Esophagus muscularis mucosa (tissue), 4 donors: ENCODE measurements at places on chromosomes 1 and 21. TPM values are rescaled to one million over a fixed set of nuclear protein-coding genes. Genes with fewer than 3 reads are reported as not detected.

DNA sequence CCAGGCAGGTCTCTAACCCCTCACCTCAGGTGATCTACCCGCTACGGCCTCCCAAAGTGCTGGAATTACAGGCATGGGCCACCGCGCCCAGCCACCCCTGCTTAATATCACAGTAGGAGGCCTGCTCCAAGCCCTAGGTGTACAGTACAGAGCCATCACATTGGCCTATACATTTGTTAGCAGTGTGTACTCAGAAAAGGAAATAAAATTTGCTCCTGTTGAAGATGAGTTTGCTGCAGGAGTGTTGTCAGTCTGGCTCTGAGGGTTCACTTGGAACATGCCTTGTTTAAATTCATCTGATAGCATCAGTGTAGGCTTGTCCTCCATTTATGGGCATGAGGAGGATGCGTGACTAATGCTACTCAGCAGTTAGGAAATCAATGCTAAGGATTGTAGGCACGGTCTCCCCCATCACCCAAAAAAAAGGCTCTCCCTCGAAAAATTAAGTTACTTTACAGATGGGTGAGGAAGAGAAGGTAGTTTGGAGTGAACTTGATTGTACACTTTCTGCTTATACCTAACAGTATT, 4.6 kb upstream of the ENAH start:
- H3K27ac ChIP-seq = peak overlapping the region; percentile 96
- H3K36me3 ChIP-seq = no peaks in the 10 kb centered on the region
- H3K27me3 ChIP-seq = no peaks in the 10 kb centered on the region
- no peak overlapping the region for H3K4me3 ChIP-seq

DNA sequence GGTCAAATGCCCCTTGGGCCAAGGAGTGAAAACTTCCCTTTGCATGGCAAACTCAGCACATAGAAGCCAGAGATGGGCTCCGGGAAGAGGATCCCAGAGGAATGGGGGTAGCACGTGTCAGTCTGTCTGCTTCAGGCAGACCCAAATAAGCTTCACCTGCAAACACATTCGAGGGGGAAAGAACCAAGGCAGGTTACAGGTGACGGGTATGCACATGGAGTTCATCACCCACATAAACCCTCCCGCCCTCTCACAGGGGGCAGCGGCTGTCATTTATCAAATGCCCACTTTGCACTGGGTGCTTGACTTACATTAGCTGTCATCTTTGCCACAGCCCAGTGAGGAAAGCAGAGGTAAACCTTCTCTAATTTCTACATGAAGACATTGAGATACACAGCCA, 73.0 kb upstream of the TLR5 start:
- H3K4me1 ChIP-seq = no peaks in the 10 kb centered on the region
- H3K27ac ChIP-seq = no peak overlapping the region
- H3K27me3 ChIP-seq = no peaks in the 10 kb centered on the region
- no peak overlapping the region for H3K4me3 ChIP-seq
- peak; percentile 26 for DNase-seq

PRAMEF4 gene
- not detected for total RNA-seq

GRCh38 chr1:27071049-27071416, 58.4 kb upstream of the TENT5B start:
- no peaks in the 10 kb centered on the region for H3K27me3 ChIP-seq
- no peak overlapping the region for H3K4me3 ChIP-seq
- DNase-seq = no peak
- H3K27ac ChIP-seq = no peak overlapping the region

GRCh38 chr1:201562659-201563405, 23.9 kb downstream of the NAV1 start:
- no peak overlapping the region for H3K4me3 ChIP-seq
- no peak for DNase-seq
- peak overlapping the region; percentile 43 for H3K27ac ChIP-seq
- peaks cover 64% of the 10 kb centered on the region for H3K4me1 ChIP-seq
- H3K27me3 ChIP-seq = no peaks in the 10 kb centered on the region
- H3K36me3 ChIP-seq = no peaks in the 10 kb centered on the region

GREM2 gene
- 0.83 TPM for total RNA-seq

DNA sequence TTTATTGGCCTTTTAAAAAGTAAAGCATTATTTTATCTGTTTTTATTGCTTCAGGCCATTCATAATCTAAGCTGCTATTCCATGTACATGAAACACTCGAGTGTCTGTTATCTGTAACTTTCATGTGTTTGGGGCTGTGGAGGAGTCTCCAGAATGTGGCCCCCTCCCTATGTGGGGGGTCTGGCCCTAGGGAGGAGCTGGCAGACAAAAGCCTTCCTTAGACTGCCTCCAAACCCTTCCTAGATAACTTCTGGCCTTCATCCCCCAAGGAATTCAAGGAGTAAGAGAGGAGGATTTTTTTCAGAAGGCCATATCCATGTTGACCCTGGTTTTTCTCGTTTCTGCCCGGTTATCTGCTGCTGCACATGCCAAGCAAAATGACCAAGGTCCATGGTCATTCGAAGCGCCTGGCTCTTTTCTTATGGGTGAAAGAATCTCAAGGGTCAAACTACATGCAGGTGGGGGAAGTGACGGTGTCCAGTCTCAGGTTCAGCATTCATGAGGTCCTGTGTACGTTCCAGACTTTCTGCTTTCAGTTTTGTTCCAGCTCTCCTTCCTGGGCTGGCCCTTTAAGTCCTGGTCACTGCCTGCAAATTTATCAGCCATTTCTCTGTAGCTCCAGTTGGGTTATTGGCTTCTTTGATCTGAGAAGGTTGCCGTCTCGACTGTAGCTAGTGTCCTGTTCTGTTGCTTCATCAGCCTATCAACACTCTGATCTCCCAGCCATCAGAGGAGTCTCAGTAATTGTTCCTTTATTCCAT, 8.3 kb downstream of the TENT5C start:
- H3K27ac ChIP-seq = no peak overlapping the region
- H3K4me3 ChIP-seq = no peak overlapping the region
- no peak for DNase-seq
- H3K36me3 ChIP-seq = no peaks in the 10 kb centered on the region
- no peaks in the 10 kb centered on the region for H3K27me3 ChIP-seq

DNA sequence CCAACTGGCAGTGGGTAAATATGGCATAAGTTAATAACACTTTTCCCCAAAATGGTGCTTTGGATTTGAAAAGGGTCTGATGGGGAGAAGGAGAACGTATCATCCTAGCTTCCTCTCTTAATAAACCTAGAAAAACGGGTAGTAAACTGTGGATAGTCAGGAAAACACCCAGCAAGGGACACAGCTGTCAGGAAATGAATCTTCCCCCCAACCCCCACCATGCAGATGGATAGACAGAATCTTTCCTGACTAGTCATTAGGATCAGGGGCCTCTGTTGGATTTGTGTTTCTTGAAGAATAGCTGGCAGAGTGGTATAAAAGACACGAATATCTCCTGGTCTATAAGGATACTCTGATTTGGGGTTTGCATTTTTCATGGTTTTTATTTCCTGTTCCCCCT, 22.5 kb upstream of the LAX1 start:
- no peak overlapping the region for H3K27ac ChIP-seq
- H3K4me3 ChIP-seq = no peak overlapping the region
- no peak for DNase-seq
- H3K27me3 ChIP-seq = no peaks in the 10 kb centered on the region
- peaks cover 27% of the 10 kb centered on the region for H3K4me1 ChIP-seq

DNA sequence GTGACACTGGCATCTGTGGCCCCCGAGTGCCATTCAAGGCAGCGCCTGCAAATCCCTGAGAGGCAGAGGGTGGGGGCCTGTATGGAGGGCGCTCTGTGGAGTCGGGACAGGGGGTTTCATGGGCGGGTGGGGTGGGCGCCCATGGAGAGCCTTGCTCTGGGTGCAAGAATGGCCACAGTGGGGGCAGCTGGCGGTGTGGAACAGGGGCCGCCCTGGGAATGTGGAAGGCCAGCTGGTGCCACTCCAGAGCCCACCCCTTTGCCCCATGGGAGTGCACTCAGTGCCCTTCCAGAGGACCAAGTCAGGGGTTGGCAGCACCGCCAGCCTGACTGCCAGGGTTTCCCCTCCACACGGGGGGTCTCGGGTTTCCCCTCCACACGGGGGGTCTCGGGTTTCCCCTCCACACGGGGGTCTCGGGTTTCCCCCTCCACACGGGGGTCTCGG, 55.0 kb upstream of the TRAPPC10 start:
- peaks cover 36% of the 10 kb centered on the region for H3K4me1 ChIP-seq
- H3K4me3 ChIP-seq = no peak overlapping the region
- peaks cover 18% of the 10 kb centered on the region for H3K36me3 ChIP-seq
- DNase-seq = no peak
- no peak overlapping the region for H3K27ac ChIP-seq
- no peaks in the 10 kb centered on the region for H3K27me3 ChIP-seq

CFAP141 gene
- not detected for total RNA-seq

DNA sequence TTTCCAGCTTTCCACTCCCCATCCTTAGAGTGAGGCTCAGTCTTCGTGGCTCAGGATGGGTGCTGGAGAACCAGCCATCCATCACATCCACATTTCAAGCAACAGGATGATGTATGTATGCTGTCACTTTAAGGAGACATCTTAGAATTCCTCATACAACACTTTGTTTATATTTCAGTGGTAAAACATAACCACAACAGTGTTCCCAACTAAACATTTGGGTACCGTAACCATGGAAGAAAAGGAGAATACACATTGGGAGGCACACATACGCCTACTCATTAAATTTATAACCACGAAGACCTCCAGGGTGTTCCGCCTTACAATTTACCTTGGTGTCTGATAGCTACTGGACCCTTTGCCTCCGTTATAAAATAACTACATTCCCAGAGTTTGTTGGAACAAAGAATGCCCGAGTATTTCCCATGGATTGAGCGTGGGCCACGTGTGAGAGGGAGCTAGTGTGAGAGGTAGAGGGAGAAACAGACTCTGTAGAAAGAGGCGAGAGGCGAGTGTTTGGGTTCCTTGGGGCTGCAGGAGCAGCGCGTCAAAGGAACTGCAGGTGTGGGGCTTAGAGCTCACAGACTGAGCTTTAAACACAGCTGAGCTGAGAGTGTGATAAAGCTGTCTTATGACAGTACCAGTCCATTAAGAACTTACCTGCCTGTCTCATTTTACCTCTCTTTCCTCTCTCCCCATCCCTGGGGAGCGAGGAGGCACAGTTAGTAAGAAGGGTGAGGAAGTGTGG, 111.5 kb upstream of the USP24 start:
- H3K27me3 ChIP-seq = no peaks in the 10 kb centered on the region
- H3K27ac ChIP-seq = no peak overlapping the region
- H3K4me3 ChIP-seq = no peak overlapping the region
- H3K36me3 ChIP-seq = no peaks in the 10 kb centered on the region
- H3K4me1 ChIP-seq = peaks cover 26% of the 10 kb centered on the region
- DNase-seq = no peak

DNA sequence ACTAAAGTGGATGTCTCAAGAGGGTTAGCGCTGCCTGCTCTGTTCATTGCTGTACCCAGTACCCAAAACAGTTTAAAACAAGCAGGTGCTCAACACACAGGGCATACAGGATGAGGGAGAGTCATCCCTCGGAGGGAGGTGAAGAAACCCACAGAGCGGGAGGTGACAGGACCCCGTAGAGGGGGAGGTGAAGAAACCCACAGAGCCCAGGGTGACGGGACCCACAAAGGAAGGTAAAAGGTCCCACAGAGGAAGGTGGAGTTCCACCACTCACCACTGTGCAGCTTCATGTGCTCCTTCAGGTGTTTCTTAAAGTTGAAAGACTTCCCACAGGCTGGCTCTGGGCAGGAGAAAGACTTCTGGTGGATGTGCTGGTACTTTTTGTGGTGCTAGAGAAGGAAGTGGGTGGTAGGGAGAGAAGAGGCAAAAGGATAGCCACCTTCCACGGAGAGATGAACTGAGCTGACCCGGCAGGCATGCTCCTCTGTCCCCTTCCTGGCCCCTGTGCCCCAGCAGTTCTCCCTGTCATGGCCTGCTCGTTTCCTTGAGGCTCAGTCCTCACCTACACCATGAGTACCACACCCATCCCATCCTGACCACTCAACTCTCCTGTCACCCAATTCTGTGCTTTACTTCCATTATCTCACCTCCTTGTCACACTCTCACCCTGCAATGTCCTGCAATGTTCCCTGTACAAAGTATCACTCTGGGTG, 5.1 kb downstream of the ZNF692 start:
- DNase-seq = no peak
- no peaks in the 10 kb centered on the region for H3K27me3 ChIP-seq
- peaks cover 16% of the 10 kb centered on the region for H3K4me1 ChIP-seq
- H3K27ac ChIP-seq = no peak overlapping the region

DNA sequence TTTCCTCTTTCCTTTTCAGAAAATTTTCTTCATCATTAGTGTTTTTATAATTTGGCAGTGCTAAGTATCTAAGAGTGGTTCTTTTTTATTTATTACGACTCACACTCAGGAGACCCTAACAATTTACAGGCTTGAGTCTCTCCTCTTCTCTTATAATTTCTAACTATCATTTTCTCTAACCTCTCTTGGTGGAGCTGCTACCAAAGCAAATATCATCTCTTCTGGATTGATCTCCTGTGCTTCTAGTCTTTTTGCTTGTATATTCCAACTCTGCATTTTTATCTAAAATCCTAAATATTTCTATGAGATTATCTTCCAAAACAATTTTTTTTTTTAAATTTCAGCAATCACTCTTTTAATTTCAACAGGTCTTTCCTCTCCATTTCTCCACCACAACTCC, 250.3 kb downstream of the KCNT2 start:
- DNase-seq = no peak
- no peaks in the 10 kb centered on the region for H3K27me3 ChIP-seq
- no peak overlapping the region for H3K4me3 ChIP-seq
- no peaks in the 10 kb centered on the region for H3K36me3 ChIP-seq
- no peak overlapping the region for H3K27ac ChIP-seq

PRAMEF1 gene
- not detected for total RNA-seq

C21orf58 gene
- total RNA-seq = 1.3 TPM

B3GALT5 gene
- 1.2 TPM for total RNA-seq

GIPC2 gene
- total RNA-seq = 6.8 TPM

DNA sequence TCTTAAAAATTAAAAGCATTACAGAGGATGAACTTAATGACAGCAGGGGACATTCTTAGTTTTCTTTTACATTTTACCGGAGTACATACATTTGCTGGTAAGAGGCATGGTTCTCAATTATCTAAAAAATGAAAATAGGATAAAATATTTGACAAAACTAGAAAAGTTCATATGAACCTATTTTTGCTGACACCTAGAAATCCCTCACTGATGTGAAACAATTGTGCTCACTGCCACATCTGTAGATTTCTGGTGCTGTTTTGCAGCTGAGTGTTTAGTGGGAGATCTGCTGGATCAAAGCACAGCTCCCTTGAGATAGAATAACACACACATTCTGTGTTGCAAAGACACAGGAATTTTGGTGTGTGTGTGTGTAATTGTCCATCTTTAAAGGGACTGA, 392.9 kb upstream of the B3GALT2 start:
- no peak overlapping the region for H3K27ac ChIP-seq
- DNase-seq = no peak
- no peak overlapping the region for H3K4me3 ChIP-seq
- no peaks in the 10 kb centered on the region for H3K36me3 ChIP-seq
- no peaks in the 10 kb centered on the region for H3K27me3 ChIP-seq

- H3K27me3 ChIP-seq = no peaks in the 10 kb centered on the region
- H3K36me3 ChIP-seq = no peaks in the 10 kb centered on the region
These were observed 8.5 kb upstream of the CD247 start for GRCh38 chr1:167526667-167527383.
